ENCODE measurements at places on chromosomes 4 and X. TPM values are rescaled to one million over a fixed set of nuclear protein-coding genes. Genes with fewer than 3 reads are reported as not detected.

The BCORL1 gene
- 0.28 TPM for total RNA-seq

DNA sequence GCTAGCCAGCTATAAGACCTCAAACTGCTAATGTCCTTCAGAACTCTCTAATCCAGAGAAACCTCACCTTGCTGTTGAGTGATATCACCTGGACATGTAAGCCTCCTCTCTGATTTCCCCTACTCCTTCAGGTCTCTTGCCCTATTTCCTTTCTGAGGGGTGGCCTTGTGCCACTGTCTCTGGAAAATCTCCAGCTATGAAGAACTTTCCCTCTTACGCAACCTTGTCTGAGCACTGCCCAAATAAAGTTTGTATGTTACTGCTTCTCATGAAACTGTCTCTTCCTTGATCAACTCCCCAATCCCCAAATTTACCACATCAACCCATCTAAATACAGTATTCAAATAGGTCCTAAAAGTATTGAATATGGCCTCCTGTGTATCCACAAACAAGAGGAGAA, 53.5 kb upstream of the VEGFD start:
- DNase-seq: no peak

DNA sequence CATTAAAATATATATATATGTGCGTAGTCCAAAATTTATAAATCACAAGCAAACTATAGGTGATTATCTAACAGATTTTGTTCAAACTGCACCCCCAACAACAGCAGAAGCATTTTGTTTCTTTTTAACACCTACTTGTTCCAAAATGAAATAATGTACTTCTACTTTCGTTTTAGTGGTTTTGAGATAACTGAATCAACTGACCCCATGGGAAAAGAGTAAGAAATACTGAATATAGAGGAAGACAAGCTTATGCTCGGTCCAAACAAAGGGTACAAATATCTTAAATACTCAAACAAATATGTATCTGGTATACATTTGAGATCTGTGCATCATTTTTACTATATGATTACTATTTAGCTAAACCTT, 22.4 kb downstream of the MAP7D3 start:
- no peak for DNase-seq

DNA sequence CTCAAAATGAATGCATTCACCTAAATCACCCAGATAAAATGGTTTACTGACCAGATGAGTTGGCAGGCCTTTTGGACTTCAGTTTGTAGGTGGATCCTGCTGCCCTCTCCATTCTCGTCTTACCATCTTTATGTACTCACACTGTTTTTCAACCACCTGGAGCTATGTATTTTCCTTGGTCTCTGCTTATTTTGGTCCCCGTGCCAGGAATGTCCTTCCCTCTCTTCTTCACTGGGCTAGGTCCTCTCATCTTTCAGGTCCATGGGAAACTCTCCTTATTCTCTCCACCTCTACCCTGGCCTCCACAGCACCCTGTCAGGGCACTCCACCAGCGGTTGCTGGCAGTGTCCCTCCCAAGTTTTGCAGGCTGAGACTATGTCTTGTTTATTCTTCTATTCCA, 2.6 kb downstream of the GPRIN3 start:
- no peak for DNase-seq

The ACOT9 gene
- 47.3 TPM for total RNA-seq
